ENCODE measurements at places on chromosomes 12 and 14.

DNA sequence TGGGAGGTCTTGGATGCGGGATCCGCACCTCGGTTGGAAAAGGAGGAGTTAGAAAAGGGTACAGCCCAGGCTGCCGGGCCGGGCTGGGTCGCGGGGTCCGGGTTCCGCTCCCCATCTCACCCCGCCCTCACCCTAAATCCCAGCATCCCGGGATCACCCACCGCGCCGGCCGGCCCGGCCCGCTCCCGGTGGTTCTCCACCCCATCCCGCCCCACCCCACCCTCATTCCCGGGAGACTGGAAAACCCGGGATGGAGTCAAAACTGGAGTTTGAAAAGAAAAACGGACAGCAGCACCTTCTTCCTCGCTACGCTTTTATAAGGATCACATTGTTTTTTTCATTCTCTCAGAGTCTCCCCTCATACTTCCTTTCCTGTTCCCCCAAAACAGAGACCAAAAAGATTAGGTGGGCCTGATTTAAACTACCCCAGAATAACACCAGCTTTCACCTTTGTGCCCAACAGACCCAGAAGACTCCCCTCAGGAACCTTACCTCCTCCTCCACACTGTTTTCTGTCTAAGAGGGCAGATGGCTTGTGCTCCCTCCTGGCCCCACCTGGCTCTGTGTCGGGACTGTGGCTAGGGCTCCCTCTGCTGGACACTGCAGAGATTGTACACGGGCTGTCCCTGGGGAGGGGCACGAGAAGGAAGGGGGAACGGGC lies 2.8 kb downstream of the GLI1 start:
- DNase-seq = peak; percentile 82

GRCh38 chr12:114691196-114691595 lies 7.2 kb upstream of the TBX3 start:
- DNase-seq = no peak

GRCh38 chr12:46751173-46751572 lies 74.6 kb downstream of the SLC38A4 start:
- DNase-seq = no peak

DNA sequence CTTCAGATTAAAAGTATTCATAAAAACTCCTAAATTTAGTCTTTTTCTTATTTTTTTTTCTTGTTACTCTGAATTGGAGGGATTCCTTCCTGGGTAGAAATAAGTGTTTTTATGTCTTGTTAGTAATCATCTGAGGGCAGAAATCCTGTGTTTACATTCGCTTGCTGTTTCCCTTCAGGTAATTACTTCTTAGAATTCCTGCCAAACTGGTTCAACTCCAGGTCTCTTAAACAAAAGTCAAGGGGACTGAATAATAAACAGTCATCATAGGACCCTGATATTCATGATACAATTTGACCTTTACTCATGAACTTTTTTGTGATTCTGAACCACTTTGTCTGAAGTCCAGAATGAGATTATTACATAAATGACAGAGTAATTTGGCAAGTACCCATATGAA lies 843.9 kb downstream of the FLRT2 start:
- no peak for DNase-seq

DNA sequence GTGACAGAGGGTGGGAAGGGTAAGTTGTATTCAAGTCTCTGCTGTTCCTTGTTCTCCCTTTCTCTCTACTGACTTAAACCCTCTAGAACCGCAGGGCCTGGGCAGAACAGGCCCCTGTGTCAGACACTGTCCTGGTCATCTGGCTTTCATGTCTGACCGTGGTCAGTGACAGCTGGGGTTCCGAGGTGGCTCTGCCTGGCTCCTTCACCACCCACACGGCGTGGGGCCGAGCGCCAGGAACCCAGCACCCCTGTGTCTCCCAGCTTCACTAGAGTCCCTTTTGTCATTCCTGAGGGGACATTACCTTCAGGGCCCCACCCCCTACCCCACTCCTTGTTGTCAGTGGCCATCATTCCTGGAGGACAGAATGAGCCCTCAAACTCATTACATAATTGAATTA lies 168.9 kb downstream of the ADGRD1 start:
- no peak for DNase-seq

DNA sequence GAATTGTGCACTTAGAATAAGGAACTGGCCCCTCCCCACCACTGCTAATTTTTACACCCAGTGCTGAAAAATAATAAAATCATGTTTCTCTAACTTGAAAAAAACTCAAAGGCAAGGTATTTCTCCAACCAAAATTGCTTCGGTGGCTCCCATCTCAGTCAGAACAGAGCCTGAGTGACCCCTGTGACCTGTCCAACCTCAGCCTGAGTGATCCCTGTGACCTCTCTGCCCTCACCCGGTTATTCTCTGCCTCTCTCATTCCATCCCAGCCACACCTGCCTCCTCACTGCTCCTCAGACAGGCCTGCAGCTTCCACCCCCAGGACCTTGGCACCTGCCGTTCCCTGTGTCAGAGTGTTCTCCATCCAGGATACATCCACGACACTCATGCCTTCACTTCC lies 5.1 kb downstream of the SLC6A12 start:
- no peak for DNase-seq

- DNase-seq = no peak
Measured at GRCh38 chr12:68623984-68624383, 13.3 kb downstream of the RAP1B start.

- DNase-seq = peak; percentile 61
Measured at GRCh38 chr14:56216626-56217379, 98.6 kb downstream of the PELI2 start.

- peak; percentile 6 for DNase-seq
Measured at GRCh38 chr14:104551851-104552737, 27.5 kb upstream of the C14orf180 start.

- DNase-seq = peak; percentile 75
Measured at GRCh38 chr14:64569138-64569631, 19.4 kb downstream of the PPP1R36 start.

DNA sequence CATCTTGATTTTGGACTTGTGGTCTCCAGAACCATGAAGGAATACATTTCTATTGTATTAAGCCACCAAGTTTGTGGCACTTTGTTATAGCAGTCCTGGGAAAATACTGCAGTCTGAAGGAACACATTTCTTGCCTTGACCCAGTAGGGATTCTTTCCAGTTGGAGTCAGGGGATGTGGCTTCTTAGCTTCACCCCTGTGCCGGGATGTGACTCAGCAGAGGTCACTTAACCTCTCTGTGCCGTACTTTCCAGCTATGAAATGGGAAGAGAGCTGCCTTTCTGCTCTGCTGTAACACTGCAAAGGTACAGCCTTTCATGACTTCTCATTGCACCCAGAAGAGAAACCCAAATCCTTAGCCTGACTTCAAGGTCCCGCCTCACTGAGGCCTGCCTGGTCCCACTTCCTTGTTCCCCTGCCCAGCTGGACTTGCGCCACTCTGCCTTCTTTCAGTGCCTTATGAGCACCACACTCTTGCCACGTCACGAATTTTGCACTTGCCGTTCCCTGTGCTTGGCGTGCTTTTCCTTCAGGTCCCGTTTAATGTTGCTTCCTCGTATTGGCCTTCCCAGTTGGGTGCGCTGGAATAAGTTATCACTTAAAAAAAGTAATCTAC lies 24.2 kb downstream of the CHST11 start:
- peak; percentile 60 for DNase-seq

DNA sequence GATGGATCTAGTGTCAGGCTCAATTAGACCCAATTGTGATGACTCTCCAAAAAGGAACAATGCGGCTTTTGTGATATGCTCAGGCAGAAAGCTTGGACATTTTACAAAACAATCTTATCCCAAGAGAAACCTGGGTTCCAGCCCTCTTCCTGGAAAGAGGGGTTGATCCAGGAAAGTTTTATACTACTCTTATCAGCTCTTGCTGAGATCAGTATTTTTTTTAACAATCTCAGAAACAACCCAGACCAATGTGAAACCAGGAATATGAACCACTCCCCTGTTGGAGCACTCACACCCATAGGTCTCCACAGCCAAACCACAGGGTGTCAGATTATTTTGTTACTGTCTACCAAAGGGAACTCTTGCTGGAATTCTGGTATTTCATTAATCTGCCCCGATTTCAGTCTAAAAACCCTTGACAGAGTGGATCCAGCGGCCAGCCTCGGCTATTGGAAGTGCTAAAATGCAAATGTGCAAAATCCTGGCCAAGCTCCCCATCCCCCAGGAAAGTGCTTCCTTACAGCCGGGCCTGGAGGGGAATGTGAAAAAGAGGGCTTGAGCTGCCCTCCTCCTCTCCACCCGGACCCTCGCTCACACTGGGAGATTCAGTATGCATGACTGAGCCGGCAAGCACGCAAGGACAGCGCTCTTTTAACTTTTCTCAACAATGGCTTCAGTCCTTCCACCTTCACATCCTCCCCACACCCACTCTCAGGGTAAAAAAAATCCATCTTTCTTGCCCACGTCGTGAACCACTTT lies 4.0 kb downstream of the FBXL14 start:
- DNase-seq = peak; percentile 65

- no peak for DNase-seq
Measured at GRCh38 chr12:31220633-31221550, 105.1 kb downstream of the SINHCAF start.

- DNase-seq = no peak
Measured at GRCh38 chr14:90275820-90276219, 19.5 kb downstream of the PSMC1 start.

DNA sequence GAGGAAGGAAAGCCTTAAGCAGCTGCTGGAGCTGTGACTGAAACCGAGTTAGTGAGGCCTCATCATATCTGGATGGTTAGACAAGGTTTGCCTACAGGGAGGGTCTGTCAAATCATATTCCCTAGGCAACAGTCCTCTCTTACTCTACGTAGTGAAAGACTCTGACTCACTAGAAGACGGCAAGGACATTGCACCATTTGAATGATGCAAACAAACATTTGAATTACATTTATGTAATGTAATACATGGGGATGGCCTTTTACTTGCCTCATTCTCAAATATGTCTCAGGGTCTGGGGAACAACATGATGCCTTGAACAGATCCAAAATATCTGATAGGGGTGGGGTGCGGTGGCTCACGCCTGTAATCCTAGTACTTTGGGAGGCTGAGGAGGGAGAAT lies 29.8 kb upstream of the STRAP start:
- no peak for DNase-seq
